ENCODE measurements at places on chromosomes 7 and 10.
A peak's percentile ranks its signal among the peaks of the same experiment; 100 is the strongest.

- DNase-seq: peak; percentile 50
Measured at GRCh38 chr7:128406314-128407232, 3.2 kb downstream of the IMPDH1 start.

DNA sequence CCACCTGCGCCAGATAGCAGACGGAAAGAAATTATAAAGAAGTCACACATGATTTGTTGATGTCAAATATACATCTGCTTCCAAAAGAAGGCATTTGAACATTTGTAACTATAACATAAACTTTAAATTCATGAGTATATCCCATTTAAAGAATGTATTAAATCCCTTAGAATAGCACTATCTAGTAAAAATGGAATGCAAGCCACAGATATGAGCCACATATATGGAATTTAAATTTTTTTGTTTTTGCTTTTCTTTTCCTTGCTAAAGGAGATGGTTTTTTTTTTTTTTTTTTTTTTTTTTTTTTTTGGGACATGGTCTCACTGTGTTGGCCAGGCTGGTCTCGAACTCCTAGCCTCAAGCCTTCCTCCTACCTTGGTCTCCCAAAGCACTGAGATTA lies 730.8 kb downstream of the PHTF2 start:
- peak; percentile 80 for DNase-seq

GRCh38 chr7:52100-52499 lies 140.3 kb upstream of the FAM20C start:
- DNase-seq: no peak

- DNase-seq: no peak
Measured at GRCh38 chr7:158271646-158272045, 316.0 kb downstream of the PTPRN2 start.

- no peak for DNase-seq
Measured at GRCh38 chr10:119104654-119105015, 722 bp downstream of the DENND10 start.

GRCh38 chr7:138713191-138713590 lies 12.0 kb upstream of the SVOPL start:
- no peak for DNase-seq

- DNase-seq: no peak
Measured at GRCh38 chr7:131819891-131820290, 263.5 kb upstream of the PODXL start.

DNA sequence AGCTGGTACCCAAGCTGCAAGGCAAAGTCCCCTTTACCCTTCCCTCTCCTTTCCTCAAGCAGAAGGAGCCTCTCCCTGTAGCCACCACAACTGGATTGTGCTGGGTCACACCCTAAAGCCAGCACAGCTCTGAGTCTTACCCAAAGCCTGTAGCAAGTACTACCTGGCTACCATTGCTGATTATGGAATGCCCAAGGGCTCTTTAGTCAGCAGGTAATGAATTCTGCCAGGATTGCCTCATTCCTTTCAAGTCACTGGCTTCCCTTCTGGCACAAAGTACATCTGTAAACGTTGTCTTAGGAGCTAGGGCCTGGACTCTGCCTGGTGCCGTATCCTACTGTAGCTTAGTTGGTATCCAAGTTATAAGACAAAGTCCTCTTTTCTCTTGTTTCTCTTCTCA lies 52.0 kb downstream of the FAS start:
- DNase-seq: no peak

DNA sequence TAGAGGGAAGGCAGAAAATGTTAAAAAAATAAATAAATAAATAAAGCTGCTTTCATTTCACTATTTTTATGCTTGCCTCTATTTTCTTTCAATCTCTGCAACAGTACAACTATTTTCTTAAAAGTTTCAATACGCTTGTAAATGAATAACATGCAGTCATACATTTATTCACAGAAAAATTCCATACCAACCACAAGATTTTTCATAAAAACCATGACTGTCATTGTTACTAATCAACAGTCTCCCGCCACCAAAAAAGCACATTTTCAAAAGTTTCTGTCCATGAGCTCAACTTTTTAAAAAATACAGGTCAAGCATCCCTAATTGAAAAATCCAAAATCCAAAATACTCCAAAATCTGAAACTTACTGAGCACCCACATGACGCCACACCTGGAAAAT lies 5.3 kb downstream of the PARD3 start:
- no peak for DNase-seq

DNA sequence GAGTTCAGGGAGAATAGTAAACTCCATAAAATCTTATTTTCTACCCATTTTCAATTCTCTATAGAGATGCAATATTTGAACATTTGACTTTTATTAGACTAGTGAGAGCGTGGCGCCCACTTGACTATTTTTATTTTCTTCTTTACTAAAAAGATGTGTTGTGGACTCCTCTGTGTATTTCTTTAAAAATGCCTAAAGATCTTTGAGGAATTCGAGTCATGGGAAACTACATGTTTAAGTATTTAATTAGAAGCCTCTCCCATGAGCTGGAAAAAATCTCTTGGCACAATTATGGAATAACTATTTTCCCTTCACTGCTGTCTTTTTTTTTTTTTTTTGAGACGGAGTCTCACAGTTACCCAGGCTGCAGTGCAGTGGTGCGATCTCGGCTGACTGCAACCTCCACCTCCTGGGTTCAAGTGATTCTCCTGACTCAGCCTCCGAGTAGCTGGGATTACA lies 124.2 kb downstream of the ARHGAP12 start:
- DNase-seq: no peak

DNA sequence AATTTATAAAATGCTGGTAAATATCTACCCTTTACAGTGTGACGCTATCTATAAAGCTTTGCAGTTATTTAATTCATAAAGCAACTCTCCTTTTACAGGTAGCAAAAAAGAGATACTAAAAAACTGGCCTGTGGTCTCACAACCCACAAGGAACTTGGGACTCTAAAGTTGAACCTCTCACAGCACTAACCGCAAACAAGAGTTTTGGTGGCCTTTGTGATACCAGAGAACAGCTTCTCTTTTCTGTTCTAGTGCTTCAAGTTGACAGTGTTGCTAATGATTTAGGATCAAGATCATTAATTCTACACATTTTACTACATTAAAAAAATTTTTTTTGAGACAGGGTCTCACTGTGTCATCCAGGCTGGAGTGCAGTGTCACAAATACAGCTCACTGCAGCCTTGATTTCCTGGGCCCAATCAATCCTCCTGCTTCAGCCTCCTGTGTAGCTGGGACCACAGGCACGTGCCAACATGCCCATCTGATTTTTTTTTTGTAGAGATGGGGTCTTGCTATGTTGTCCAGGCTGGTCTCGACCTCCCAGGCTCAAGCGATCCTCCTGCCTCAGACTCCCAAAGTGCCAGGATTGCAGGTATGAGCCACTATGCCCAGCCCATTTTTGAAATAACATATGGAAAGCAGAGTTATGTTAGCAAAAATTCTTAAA lies 56.0 kb upstream of the ST8SIA6 start:
- no peak for DNase-seq

GRCh38 chr7:7438851-7439250 lies 96.8 kb downstream of the COL28A1 start:
- DNase-seq: peak; percentile 43

DNA sequence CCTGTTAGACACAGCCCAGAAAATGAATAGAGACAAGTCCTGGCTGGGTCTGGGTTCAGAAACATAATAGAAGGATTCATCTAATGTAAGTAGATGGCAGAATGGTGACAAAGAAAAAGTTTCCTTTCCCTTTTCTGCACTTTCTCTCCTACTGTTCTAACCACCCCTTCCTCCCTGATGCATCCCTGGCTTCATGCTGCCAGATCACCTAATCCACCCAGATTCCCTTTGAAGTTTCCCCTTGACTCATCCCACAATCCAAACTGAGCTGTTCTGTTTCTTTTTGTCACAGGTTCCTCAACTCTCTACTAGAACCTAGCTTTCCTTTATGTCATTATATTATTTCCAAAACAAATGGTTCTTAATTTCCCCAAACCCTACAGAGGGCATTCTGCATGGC lies 1.1 kb upstream of the MACC1 start:
- DNase-seq: peak; percentile 40

GRCh38 chr10:100799881-100800280 lies 54.5 kb downstream of the PAX2 start:
- no peak for DNase-seq

DNA sequence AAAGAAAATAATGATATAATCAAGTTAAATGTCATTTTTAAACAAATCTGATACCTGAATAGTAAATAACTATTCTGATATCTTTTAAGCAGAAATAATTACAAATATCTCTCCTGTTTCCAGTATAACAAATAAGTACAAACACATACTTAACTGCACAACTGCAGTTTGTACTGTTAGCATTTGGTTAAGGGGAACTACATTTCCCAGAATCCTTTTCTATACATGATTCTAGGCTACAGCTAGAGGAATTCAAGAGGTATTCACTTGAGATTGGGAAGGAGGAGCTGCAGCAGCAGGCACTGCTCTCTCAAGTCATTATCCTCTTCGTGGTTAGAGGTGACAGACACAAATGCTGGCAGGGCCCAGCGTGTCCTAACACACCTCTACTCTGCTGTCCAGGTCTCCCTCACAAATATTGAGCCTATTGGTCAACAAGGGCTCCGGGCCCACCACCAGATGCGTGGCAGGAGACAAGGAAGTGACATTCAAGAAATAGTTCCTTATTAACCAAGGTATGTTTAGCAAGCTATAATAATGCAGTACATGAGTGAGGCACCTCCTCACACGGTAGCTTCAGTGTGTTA lies 255.1 kb upstream of the MKLN1 start:
- DNase-seq: peak; percentile 41

GRCh38 chr10:78602201-78602932 lies 466.4 kb upstream of the ZMIZ1 start:
- DNase-seq: no peak

GRCh38 chr10:24981161-24981710 lies 28.8 kb upstream of the PRTFDC1 start:
- DNase-seq: no peak

DNA sequence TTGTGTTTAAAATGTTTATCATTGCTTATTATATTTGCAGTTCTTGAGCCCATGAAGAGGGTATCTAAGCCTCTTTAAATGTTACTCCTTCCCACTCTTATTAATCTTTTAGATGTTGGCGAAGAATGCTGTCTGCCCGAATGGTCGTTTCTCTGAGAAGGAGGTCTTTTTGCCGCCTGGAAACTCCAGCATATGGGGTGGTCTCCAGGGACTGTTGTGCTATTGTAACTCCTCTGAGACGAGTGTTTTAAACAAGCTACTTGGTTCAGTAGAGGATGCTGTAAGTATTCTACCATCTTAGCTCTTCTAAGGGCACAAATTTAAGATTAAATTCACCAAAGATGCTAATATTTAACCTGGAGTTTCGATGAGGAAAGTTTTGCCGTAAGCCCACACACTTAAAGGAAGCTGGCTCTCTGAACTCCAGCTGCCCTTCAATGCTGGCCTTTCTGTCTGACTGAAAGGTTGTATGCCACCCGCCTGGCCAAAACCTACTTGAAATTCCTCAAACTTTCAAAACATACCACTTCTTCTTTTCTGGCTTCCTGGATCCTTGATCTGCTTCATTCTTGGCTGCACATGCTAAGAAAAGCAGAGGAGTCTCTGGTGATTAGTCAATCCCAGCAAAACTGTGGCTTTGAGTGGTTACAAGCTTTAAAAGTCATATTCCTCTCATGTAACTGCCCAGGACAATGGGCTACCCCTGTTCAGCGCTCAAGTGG lies 74.7 kb downstream of the ABCA13 start:
- DNase-seq: no peak

GRCh38 chr10:114642729-114643128 lies 15.3 kb downstream of the ABLIM1 start:
- no peak for DNase-seq

- no peak for DNase-seq
Measured at GRCh38 chr7:106236065-106236464, 48.7 kb downstream of the NAMPT start.

DNA sequence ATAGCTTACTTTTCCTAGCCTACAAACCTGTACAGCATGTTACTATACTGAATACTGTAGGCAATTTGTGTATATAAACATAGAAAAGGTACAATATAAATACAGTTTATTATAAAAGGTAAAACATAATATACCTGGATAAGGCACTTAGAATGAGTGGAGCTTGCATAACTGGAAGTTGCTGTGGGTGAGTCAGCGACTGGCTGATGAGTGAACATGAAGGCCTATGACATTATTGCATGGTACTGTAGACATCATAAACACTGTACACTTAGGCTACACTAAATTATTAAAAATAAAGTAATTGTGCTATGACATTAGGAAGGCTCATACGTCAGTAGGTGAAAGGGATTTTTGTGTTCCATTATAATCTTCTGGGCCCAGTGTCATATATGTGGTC lies 228.8 kb downstream of the HDAC9 start:
- DNase-seq: no peak

DNA sequence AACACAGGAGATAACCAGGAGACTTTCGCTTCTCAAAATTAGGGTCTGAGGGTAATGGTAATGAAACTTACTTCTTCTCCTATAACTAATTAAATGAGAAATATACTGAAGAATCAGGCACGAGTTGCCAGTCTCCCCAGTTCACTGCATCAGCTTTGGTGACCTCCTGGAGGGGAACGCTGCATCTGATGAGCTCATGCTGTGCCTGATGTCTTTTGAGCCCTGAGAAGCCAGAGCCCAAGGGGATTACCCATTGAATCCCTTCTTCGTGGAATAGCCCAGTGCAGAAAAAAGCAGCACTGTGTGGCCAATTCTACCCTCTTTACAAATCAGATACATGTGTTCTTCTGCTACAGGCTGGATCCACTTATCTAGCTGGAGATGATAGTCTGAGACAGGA lies 45.1 kb downstream of the CYP2C9 start:
- DNase-seq: no peak

DNA sequence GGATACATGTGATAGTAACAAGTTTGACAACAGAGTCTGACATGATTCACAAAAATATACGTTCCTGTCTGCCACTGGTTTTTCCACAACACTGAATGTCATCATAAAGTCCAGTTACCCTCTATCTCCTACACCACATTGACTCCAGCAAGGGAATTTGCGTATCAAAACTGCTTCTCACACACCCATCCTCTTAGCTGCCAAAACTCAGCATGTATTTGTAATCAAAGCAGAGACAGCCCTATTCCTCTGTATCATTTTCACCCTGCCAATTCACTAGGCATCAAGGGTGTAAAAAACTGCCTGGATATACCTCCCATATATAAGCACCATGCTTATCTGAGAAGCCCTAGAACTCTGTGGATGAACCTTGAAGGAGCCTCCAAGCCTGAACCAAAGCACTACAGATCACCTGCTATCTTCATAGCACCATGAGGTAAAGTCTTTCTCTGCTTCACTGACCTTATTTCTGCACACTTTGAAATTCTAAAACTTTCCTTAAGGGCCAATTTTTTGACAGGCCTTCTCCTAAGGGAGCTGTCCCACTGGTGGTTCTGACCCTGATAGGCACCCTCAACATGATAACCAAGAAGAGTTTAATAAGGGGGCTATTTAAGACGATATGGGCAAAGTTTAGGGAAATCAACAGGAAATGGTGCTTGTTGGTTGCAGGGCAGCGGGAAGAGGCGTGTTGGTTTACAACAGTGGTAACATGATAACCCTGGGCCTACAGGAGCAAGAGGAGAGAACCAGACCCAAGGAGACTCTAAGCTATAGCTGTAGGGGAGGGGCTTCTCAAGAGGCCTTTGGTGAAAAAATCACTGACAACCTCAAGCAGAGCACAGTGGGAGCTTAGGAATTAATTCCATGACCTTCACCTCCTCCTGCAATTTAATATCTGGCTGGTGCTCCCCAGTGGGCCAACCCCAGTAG lies at the start of gene IFIT1B:
TSS of gene IFIT1B (plus strand) at position 352 of the 933 bp plus-strand sequence. CDS start at position 432, 80 bp downstream.
- no peak for DNase-seq

Data from NCI-H69 (cell line).